ENCODE measurements at places on chromosomes 2 and 18. TPM values are rescaled to one million over a fixed set of nuclear protein-coding genes. Genes with fewer than 3 reads are reported as not detected.

RSAD2 gene
- total RNA-seq: 6.8 TPM

CERS6 gene
- 13.2 TPM for total RNA-seq

- DNase-seq: no peak
- H3K4me1 ChIP-seq: peaks cover 38% of the 10 kb centered on the region
- no peaks in the 10 kb centered on the region for H3K36me3 ChIP-seq
Observed at GRCh38 chr2:127680706-127681287, 5.5 kb upstream of the LIMS2 start.

DAW1 gene
- not detected for total RNA-seq

- no peaks in the 10 kb centered on the region for H3K27me3 ChIP-seq
- H3K36me3 ChIP-seq: no peaks in the 10 kb centered on the region
- no peaks in the 10 kb centered on the region for H3K4me1 ChIP-seq
- H3K27ac ChIP-seq: no peak overlapping the region
- peak; percentile 32 for DNase-seq
Observed at GRCh38 chr2:133600266-133600928, 32.1 kb upstream of the NCKAP5 start.

- no peak overlapping the region for H3K27ac ChIP-seq
- H3K4me1 ChIP-seq: no peaks in the 10 kb centered on the region
- H3K36me3 ChIP-seq: no peaks in the 10 kb centered on the region
Observed at GRCh38 chr18:396556-396955, 103.9 kb downstream of the COLEC12 start.

DNA sequence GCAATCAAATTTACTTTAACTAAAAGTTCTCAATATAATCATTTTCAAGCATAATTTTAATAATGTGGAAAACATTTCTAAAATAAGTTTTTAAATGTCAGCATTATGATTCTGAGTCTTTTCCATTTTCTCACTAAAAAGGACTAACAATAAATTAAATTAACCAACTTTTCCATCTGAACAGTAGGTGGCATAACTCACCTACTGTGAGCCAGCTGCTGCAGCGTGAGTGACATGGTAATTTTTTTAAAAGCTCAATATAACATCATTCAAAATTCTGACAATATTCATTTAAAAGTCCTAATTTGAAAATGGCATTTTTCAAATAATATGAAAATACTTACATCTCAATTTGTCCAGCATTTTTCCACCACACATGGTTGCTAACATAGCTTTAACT is 66.5 kb downstream of the DTNB start:
- H3K27ac ChIP-seq: no peak overlapping the region
- no peaks in the 10 kb centered on the region for H3K36me3 ChIP-seq
- H3K4me1 ChIP-seq: no peaks in the 10 kb centered on the region
- H3K4me3 ChIP-seq: no peak overlapping the region

GRCh38 chr2:26298638-26299393 is 47.1 kb upstream of the SELENOI start:
- H3K4me3 ChIP-seq: peak overlapping the region; percentile 40
- H3K4me1 ChIP-seq: peaks cover 30% of the 10 kb centered on the region
- peak; percentile 80 for DNase-seq
- H3K27me3 ChIP-seq: no peaks in the 10 kb centered on the region
- peak overlapping the region; percentile 77 for H3K27ac ChIP-seq

DNA sequence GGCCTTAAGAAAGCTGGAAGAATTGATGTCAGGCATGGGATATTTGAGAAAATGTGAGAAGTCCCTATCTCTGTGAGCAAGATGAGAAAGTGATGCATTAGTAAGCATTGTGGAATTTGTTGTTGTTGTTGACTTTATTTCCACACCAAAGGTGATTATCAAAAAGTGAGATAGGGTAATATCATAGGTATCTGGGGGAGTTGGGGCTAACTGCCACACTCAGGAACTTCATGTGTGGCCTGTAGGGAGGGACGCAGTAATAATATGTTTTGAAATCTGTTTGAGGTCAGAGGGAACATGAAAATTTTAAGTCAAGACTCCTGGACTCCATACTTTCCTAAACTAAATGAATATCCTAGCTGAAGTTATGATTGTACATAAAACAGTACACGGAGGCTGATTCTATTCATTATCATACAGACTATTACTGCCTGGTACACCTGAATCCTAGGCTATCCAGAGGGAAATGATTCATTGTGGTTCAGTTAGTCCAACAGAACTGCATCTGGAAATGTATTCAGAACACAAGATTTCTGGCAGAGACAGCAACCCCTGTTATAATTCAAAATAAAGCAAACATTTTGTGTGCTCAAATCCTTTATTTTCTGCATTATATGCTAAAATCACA is 304.8 kb downstream of the CPS1 start:
- no peaks in the 10 kb centered on the region for H3K4me1 ChIP-seq
- H3K27me3 ChIP-seq: no peaks in the 10 kb centered on the region
- H3K27ac ChIP-seq: no peak overlapping the region
- H3K36me3 ChIP-seq: no peaks in the 10 kb centered on the region
- no peak for DNase-seq

CNDP1 gene
- total RNA-seq: 0.52 TPM

GRCh38 chr2:52668724-52669123 is 1098.9 kb upstream of the CHAC2 start:
- no peaks in the 10 kb centered on the region for H3K4me1 ChIP-seq
- no peak overlapping the region for H3K27ac ChIP-seq
- no peaks in the 10 kb centered on the region for H3K27me3 ChIP-seq

- H3K4me3 ChIP-seq: no peak overlapping the region
- no peak overlapping the region for H3K27ac ChIP-seq
- H3K27me3 ChIP-seq: no peaks in the 10 kb centered on the region
- no peak for DNase-seq
Observed at GRCh38 chr2:102399499-102400141, 23.3 kb upstream of the IL18RAP start.

DNA sequence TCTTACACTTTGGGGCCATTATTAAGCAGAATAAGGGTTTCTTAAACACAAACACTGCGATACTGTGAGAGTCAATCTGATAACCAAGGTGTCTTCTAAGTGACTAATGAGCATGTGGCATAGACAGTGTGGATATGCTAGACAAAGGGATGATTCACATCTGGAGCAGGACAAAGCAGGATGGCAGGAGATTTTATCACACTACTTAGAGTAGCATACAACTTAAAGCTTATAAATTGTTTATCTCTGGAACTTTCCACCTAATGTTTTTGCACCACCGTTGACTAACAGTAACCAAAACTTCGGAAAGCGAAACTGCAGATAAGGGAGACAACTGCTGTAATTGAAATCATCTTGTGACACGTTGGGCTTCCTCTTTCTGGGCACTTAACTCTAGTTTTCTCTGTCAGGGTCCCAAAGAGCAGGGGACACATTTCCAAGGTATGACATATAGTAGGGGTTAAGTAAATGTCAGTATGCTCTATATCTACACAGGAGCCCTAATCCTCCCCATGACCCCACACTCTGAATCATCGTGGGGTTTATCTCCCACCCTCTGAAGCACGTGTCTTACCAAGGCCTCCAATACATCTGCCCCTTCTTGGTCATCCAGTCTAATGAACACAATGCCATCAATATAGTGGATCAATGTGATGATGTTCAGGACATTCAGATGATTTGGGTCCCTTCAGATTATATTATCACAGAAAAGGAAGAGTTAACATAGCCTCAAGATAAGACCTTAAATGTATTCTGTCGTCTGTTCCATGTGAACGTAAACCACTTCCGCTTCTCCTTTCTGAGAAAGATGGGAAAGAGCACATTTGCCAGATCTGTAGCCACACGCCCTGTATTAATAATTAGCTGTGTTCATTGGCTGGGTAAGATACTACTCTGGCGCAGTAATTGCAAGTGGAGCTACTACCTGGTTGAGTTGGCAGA is 78.7 kb downstream of the FTCDNL1 start:
- no peak overlapping the region for H3K4me3 ChIP-seq
- H3K36me3 ChIP-seq: no peaks in the 10 kb centered on the region
- no peaks in the 10 kb centered on the region for H3K4me1 ChIP-seq
- H3K27ac ChIP-seq: no peak overlapping the region
- H3K27me3 ChIP-seq: no peaks in the 10 kb centered on the region
